GM12878 (cell line): ENCODE measurements at places on chromosomes 5 and 9.

- no peak for DNase-seq
These were observed 7.0 kb downstream of the NDOR1 start for GRCh38 chr9:137212520-137212919.

GRCh38 chr5:502325-503079 is 21.7 kb downstream of the SLC9A3 start:
- DNase-seq, result no peak

GRCh38 chr9:79973627-79974026 is 401.9 kb downstream of the TLE4 start:
- DNase-seq, result no peak

- DNase-seq, result no peak
These were observed 637.8 kb upstream of the MEF2C start for GRCh38 chr5:89520771-89521170.

- no peak for DNase-seq
These were observed 5.7 kb upstream of the AQP7 start for GRCh38 chr9:33408087-33408486.

DNA sequence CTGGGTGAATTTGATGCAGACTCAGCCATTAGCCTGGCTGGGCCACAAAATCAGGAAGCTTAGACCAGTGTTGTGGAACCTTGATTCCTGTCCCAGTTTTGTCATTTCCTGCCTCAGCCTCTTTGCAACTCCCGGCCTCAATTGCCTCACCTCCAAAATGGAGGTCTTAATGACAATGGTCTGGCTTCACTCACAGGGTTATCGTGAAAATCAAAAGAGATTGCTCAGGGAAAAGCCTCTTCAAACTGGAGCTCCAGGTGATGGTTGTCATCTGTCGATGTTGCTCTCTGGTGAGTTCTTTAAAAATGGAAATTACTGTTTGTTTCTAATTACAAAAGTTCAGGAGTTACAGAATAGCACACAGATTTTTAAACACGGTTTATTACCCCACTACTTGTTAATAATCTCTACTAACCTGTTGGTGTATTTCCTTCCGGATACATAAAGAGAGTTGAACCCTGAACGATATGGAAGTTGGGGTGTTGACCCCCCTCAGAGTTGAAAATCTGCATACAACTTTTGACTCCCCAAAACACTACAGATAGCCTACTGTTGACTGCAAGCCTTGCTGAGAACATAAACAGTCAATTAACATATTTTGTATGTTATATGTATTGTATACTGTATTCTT is 109.9 kb upstream of the CPEB4 start:
- DNase-seq, result no peak

GRCh38 chr5:69368458-69369339 is 621 bp downstream of the AK6 start:
- DNase-seq, result no peak

DNA sequence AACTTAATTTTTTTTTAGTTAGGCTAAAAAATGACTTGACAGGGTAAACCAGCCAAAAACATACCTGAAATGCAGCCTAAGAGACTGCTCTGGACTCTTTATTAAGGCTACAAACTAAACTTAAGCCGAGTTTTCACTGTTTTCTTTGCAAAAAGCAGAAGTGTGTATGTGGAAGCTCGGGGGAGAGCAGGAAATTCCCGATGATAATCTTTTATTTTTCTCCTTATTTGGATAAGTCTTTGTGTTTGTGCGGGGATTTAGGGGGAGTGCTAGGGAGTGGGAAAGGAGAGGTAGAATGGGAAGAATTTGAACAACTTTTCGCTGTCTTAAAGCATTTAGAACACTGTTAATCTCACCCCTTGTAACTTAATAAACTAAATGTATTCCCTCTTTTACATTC is 30.7 kb upstream of the GPR21 start:
- no peak for DNase-seq

DNA sequence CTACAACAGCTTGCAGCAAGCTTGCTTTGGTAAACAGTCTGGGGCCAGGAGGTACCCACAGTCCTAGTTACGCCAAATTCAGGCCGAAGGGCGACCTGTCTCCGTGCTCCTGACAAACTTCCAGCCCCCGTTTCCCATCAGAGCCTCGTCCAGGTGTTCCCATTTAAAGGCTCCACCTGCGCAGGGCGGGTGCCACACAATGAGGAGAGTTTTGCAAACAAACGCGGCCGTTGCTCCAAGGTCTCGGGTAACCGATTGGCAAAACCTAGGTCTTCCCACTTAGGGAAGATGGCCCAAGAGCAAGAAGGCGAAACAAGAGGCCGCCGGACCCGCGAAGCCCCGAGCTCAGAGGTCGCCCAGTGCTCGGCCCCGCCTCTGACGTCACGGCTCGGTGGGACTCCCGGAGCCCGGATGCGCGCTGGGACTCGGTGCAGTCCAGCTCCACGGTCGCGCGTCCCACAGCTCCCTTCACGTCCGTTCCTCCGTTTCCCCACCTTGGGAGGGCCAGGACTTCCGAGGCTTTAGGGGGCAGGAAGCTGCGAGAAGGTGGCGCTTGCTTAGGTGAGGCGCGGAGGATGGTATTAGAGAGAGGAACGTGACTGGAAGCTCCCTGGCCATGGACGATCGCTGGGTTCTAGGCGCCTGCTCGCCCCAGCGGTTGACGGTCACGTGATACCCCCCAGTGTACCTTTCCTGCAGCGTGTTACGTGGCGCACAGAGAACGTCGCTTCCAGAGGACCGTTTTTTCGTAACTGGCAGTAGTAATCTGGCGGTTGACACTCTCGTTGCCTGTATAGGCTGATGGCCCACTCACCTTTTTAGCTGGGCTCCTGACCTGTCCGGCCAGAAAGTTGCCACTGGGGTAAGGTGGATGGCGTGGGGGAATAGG is 41.8 kb upstream of the KDM4C start:
- peak; percentile 76 for DNase-seq

DNA sequence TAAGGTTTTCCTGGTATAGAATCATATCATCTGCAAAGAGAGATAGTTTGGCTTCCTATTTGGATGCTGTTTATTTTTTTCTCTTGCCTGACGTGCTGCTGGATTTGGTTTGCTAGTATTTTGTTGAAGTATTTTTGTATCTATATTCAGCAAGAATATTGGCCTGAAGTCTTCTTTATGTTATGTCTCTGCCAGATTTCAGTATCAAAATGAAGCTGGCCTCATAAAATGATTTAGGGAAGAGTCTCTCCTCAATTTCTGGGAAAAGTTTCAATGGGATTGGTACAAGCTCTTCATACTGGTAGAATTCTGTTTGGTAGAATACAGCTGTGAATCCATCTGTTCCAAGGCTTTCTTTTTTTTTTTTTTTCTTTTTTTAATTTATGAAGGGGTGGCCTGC is 799.0 kb upstream of the TYRP1 start:
- no peak for DNase-seq

DNA sequence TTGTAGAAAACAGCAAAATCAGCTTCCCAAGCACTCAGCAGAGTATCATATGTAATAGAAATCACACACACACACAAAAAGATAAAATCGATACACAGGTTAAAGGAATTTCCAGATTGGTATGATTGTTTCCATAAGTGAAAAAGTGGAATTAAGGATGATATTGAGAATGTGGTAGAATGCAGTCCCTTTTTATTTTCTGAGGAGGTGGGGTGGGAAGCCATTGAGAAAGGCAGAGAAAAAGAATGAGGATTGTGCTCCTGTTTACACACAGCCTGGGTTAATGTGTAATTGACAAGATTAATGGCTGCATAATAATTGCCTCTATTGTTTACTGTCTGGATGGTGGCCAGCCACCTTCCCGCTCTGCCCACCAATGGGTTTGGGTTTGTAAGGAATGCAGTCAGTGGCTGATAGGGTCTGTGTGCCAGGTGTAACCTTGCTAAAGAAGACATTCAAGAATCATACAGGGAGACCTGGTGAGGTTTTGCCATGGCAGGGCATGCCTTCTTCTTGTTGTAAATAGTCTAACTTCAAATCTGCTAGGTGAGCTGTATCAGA is 177.2 kb upstream of the MAP3K1 start:
- no peak for DNase-seq

DNA sequence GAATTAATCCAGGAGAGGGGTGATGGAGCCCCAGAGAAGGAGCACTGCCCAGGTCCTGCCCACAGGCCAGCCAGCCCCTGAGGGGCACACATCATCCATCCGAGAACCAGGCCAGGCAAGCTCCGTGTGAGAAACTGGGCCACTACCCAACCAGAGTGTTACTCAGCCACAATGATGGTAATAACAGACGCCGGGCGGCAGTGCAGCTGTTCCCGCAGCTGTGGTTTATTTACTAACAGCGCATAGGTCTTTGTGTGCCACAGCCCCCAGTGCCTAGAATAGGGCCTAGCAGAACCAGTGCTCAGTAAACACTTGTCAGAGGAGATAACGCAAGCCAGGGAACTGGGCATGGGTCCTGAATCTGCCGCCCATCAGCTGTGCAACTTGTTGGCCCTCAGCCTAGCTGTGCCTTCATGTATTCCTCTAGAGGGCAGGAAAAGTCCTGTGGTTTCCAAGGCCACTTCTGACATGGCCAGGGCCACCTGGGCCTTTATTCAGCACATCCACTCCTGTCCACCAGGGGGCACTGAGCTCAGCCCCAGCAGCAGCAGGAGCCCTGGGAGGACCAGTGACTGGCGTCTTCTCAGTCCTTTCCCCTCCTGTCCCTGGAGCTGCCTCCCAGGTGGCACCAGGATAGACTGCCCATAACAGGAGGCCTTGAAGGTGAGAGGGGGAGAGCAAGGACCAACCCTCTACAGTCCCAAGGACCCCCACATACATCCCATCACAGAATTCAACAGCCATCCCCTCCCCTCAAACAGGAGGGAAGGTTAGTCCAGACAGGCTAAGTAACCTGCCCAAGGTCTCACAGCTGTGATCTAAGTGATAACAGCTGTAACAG is 2.1 kb downstream of the MXD3 start:
- no peak for DNase-seq

GRCh38 chr9:69496846-69497450 is 171.9 kb downstream of the ENTREP1 start:
- DNase-seq, result no peak

- DNase-seq, result no peak
These were observed 271.6 kb downstream of the PLK2 start for GRCh38 chr5:58188262-58188651.

- DNase-seq, result no peak
These were observed 73.4 kb upstream of the SLC44A1 start for GRCh38 chr9:105171076-105171475.

GRCh38 chr5:16654647-16655334 is 38.0 kb upstream of the RETREG1 start:
- DNase-seq, result no peak

GRCh38 chr9:72978744-72979143 is 25.9 kb upstream of the ALDH1A1 start:
- DNase-seq, result no peak

GRCh38 chr5:122200450-122200849 is 71.1 kb downstream of the ZNF474 start:
- DNase-seq, result no peak

DNA sequence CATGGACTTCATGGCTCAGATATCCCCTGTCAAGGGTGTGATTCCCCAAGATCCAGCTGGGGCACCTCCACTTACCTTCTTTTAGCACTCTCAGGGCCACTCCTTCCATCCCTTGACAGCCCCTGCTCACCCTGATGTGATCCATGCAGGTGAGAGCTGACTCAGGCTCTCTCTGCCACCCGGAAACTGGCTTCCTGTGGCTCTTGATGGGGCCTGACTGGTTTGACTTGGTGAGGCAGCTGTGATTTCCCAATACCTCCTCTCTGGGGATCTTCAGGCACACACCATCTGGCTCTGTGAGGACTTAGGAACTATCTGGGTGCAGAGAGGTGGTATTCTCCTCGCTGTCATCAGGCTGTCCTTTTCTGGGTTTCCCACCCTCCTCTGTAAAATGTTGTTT is 7.9 kb upstream of the FAT2 start:
- DNase-seq, result no peak

- DNase-seq, result no peak
These were observed 208.8 kb downstream of the SAXO1 start for GRCh38 chr9:18824095-18824666.

- no peak for DNase-seq
These were observed 206.0 kb upstream of the WWC1 start for GRCh38 chr5:168085261-168086031.

- DNase-seq, result no peak
These were observed at the start of gene PHF24 for GRCh38 chr9:34957492-34958410. TSS of gene PHF24 (plus strand) at chr9:34958285. CDS start at chr9:34971299, 13,014 bp downstream.

GRCh38 chr9:32625320-32625719 is 10.1 kb downstream of the TAF1L start:
- DNase-seq, result no peak

DNA sequence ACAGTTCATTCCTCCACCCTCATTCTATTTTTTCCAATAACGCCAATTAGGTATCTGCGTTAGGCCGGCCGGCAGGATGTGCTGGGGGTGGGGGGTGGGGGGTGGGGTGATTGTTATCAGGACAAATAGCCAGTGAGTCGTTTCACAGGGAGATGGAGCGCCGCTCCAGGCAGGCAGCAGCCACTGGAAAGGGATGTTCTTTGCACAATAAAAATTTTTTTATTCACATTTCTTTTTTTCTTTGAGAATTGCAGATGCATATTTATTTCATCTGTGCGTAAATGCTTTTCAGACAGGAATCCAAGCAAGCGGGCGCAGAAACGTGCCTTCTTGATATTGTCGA is 4.1 kb downstream of the LMX1B start:
- no peak for DNase-seq

- DNase-seq, result no peak
These were observed 8.2 kb downstream of the ACSL6 start for GRCh38 chr5:132003170-132003744.

DNA sequence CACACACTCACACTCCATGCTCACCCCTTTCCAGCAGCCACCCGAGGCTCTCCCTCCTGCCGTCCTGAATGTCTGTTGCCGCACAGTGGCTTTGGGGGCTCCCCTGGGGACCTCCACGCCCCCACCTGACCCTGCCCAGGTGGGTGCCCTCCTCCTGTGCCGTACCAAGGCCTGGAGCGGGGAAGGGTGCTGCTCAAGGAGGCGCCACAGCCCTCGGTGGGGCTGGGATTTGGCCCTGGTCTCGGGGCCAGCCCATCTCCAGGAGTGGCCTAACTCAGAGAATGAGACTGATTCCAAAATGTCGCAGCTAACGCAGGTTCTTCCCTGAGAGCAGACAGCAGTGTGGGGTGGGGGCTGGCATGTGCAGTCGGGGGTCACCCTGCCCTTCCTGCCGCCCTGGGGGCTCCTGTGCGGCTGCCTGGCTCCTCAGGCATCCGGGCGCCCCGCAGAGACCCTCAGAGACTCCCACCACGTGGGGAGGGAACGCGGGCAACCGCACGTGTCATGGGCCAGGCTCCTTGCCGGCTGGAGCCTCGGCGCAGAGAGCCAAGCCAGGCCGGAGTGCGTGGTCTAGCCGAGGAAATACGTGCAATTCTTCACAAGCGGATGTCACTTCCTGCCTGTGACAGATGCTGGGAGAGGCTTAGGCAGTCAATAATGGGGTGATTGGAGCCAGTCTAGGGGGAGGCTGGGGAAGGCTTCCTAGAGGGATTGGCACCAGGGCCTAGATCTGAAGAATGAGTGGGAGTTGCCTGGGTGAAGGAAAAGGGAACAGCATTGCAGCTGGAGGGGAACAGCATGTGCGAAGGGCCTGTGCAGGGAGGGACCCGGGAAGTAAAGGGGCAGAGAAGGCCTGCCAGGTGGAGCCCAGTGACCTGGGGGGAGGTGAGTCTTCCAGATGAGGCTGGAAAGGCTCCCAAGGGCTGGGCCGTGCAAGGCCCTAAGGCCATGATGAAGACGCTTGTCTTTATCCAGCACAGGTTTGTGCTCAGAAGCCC is 44.1 kb downstream of the C9orf50 start:
- no peak for DNase-seq
